CD4-positive, alpha-beta memory T cell (primary cell): ENCODE measurements at places on chromosomes 2 and 18.

DNA sequence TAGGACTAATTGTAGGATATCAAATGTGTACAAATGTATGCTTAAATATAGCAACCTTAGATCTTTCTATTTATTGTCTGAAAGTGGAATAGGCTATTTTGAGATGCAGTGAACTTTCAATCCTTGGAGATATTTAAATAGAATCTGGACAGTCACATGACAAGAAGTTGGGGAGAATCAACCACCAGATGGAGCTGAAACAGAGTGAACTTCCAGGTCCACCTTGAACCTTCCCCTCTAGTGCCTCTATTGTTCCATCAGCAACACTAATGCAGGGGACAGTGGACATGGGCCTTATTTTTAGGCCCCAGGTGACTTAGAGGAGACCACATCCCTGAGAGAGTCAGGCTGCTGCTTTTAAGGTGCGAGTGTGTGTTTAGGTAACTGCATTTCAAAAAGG, 37.0 kb upstream of the CRIM1 start:
- DNase-seq = no peak

GRCh38 chr2:46246790-46247189, 50.4 kb upstream of the EPAS1 start:
- no peak for DNase-seq

GRCh38 chr2:120739438-120740090, 3.9 kb downstream of the GLI2 start:
- no peak for DNase-seq

DNA sequence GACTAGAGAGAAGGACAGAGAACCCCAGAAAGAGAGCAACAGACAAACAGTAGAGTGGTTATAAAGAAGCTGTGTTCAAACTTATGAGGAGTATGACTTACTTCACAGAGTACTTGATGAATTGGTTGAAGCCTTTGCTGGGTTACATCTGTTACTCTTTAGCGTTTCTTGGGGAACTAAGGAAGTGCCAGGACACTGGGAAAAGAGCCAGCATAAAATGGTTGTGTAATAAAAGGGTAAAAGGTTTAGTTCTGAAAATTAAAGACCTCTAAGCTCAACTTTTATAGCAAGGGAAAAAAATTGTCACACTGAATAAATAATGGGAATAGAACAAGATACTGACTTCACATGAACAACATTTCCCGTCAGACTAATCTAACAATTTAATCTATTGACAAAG, 17.0 kb upstream of the STAT4 start:
- DNase-seq = no peak

DNA sequence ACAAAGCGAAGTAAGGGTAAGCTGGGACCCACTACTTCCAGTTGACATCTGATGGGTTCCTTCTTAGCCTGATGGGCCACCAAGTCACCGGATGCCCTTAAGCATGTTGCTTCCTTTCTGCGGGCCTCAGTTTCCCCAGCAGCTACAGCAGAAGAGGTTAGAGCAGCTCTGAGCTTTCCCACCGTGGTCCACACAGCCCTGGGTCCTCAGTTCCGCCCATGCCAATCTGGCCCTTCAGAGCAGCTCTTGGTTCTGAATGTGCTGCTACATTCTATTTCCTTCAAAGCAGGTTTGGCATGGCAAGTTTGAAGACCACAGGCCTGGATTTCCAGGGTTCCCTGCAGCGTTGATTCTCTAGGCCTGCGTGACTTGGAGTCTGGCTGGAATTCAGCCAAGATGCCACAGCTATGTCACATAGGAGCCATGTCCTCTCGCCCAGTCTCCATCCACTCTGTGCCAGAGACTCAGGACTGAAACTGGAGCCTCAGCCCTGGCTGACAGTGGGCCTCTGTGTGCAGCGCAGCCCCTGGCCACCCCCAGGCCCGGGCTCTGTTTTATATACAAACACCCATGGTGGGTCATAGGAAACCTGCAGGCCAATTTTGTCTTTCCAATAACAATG, 79.6 kb downstream of the TFCP2L1 start:
- no peak for DNase-seq

DNA sequence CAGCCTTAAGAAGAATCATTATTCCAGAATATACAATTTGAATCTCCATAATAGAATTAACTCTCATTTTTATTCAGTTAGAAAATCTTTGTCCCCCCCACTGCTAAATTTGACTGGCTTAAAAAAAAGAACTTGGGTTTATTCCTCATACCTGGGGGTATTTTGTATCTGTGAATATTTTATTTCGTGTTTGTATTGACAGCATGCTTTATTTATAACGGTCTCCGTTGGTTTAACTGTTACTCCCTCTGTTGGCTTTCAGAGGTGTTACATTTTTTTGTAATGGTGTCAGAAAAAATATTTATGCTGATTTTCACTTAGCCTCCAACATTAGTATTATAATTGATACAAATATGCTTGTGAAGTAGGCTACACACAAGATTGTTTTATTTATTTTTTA, 109.1 kb downstream of the HAUS1 start:
- DNase-seq = peak; percentile 35

DNA sequence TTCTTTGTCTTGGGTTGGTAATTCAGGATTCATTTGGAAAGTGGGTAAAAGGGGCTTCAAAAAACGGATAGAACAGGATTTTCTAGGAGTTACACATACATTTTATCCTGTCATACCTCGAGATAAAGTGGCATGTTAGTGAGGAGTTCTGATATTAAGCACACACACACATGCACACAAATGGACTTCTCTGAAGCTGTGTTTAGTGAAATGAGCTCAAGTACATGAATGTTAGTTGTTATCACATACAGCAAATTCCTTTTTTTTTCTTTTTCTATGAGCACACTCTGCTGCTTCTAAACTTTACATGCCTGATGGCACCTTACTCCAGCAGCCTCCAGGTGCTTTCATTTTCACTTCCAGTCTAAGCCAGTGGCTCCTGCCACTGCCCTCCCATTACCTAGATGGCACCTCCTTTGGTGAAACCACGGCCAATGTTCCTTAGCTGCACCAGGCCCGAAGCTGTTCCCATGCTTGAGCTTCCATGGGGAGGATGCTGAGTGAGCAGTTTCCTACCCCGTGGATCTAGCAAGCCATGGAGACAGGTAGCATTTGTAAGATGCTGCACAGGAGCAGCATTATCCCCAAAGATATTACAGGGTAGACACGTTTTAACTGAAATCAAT, 49.7 kb downstream of the STAT1 start:
- DNase-seq = peak; percentile 16

DNA sequence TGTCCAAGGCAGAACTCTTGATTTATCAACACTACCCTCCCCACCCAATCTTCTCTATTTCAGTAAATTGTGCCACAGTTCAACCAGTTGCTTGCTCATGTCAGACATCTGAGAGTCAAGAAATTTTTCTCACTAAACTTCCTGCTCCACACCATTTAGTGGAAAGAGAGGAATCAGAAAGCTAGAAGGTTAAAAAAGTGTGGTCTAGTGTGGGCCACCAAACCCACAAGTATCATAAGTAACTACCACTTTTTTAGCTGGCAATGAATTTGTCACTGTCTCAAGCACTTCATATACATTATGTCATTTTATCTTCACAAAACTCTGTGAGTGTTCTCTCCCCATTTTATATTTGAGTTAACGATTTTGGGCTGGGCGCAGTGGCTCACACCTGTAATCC, 16.6 kb upstream of the MSTN start:
- no peak for DNase-seq

GRCh38 chr2:195563857-195564512, 93.0 kb upstream of the SLC39A10 start:
- DNase-seq = peak; percentile 31

GRCh38 chr2:217086038-217086522, 226.2 kb upstream of the TNP1 start:
- DNase-seq = no peak

DNA sequence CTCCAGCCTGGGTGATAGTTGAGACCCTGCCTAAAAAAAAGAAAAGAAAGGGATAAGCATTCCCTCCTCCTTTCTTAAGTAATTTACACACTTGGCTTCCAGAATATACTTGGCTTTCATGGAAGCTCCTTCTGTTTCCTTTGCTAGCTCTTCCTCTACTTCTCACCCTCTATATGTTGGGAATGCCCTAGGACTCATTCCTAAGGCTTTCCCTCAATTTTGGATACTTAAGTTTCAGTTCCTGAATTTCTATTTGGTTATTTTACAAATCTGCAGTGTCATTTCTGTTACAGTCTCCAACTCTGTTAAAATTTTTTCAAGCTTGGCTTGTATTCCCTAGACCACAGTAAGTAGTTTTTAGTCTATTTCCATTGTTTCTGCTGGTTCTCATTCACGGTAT, 23.6 kb downstream of the SP3 start:
- no peak for DNase-seq

DNA sequence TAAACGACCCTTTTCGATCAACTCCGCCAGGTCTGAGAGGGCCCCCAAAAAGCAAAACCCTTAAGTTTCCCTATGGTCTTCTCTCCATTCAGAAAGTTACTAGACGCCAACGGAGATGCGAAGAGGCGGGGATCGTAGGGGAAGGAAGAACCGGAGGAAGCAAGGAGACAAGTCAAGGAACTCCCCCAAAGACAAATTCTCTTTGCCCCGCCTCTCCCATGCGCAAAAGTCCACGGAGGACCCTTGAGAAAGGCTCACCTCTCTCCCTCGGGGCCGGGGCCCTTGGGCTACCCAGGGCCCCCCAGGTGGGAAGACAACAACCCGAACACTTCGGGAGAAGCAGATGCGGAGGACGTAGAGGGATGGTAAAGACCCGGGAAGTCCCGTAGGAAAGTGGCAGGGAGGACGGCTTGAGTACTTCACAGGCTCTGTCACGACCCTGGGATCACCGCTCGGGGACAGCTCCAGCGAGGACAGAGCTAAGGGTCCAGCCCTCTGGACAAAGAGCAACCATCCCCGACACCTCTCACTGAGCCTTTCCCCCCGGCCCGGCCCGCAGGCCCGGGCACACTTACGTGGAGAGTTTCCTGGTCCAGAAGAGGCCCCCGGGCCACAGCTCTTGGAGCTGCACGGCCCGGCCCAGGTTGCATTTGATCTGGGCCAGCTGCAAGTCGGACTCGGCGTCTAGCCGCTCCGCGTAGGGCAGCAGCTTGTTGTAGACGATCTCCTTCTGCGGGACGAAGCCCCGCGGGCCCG, 647 bp downstream of the PSME4 start:
- peak; percentile 18 for DNase-seq

GRCh38 chr2:106178716-106179115, 15.4 kb downstream of the UXS1 start:
- DNase-seq = no peak

GRCh38 chr2:64424416-64424987, 29.5 kb upstream of the LGALSL start:
- no peak for DNase-seq

- no peak for DNase-seq
Observed at GRCh38 chr18:57051657-57052044, 95.2 kb upstream of the BOD1L2 start.
